Eye (tissue), 1 donor: ENCODE measurements at places on chromosomes 16 and 17.
A peak's percentile ranks its signal among the peaks of the same experiment; 100 is the strongest.

DNA sequence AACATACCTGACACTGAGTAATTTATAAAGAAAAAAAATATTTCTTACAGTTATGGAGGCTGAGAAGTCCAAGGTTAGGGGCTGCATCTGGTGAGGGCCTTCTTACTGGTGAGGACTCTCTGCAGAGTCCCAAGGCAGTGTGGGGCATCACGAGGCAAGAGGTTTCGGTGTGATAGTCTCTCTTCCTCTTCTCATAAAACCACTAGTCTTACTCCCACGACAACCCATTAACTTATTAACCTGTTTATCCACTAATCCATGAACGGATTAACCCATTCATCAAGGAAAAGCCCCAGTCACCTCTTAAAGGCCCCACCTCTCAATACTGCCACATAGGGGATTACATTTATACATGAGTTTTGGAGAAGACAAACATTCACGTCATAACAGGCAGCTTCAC is 20.1 kb downstream of the CIITA start:
- no peak for DNase-seq

DNA sequence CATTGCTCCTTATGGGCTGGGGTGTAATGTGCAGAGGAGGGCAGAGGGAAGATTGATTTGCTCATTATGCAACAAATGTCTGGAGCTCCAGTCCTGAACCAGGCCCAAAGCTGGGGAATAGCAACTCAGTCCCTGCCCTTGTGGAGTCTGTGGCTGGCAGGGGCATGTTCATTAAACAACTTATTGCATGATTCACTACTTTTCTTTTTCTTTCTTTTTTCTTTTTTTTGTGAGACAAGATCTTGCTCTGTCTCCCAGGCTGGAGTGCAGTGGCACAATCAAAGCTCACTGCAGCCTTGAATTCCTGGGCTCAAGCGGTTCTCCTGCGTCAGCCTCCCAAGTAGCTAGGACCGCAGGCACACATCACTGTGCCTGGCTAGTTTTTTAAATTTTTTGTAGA is 23.1 kb downstream of the MSI2 start:
- DNase-seq: no peak

DNA sequence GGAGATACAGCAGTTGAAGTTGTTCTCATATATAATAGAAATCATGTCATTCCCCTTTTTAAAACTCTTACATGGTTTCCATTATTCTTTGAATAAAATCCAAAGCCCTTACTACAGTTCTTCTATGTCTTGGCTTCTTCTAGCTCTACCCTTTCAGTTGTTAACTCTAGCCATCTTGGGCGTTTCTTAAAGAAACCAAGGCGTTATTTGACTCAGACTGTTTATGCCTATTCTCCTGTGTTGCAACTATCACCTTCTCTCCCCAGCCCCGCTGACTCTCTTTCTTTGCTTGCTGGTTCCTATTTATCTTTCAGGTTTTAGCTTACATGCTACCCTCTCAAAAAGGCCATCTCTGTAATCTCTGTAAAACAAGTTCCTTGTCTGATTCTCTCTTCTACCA is 32.7 kb downstream of the NFATC3 start:
- no peak for DNase-seq

DNA sequence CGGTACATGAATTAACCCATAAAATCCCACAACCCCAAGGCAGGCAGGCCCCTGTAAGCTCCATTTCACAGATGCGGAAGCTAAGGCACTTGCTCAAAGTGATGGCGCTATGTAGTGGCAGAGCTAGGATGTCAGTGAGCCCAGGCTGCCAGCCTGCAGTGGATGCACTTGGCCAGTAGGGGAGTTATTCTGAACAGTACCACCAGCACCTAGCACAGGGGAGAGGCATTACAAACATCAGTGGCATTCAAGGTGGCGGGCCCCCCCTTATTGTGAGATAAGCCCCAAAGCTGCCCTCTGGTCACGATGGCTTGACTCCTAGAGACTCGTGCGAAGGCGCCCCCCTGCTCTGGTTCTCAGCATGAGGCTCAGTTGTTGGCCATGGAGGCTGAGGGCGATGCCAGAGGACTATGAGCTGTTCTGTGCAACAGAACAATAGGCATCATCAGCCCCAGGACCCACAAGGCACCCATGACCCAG is 33.8 kb downstream of the GTF3C1 start:
- DNase-seq: no peak

GRCh38 chr16:9756434-9756833 is 425.8 kb downstream of the GRIN2A start:
- no peak for DNase-seq

GRCh38 chr17:73342050-73342522 is 30.3 kb upstream of the CDC42EP4 start:
- peak; percentile 95 for DNase-seq

- peak; percentile 56 for DNase-seq
Measured at GRCh38 chr17:27381007-27381501, 75.2 kb upstream of the KSR1 start.

DNA sequence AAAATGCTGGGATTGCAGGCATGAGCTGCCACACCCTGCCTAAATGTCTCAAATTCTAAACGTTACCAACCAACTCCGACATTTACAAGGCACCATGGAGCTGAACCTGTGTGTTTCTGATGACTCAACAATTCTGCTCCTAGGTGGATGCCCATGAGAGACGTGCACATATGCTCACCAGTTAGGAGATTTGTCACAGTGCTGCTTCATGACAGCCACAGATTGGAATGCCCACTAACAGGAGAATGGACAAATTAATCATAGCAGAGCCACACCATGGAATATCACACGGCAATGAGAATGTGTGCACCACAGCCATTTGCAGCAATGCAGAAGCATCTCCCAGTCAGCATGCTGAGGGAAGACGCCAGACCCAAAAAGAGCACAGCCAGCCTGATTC is 8.0 kb upstream of the KCNG4 start:
- DNase-seq: no peak

GRCh38 chr17:78151514-78152008 is 5.4 kb downstream of the C17orf99 start:
- DNase-seq: no peak

DNA sequence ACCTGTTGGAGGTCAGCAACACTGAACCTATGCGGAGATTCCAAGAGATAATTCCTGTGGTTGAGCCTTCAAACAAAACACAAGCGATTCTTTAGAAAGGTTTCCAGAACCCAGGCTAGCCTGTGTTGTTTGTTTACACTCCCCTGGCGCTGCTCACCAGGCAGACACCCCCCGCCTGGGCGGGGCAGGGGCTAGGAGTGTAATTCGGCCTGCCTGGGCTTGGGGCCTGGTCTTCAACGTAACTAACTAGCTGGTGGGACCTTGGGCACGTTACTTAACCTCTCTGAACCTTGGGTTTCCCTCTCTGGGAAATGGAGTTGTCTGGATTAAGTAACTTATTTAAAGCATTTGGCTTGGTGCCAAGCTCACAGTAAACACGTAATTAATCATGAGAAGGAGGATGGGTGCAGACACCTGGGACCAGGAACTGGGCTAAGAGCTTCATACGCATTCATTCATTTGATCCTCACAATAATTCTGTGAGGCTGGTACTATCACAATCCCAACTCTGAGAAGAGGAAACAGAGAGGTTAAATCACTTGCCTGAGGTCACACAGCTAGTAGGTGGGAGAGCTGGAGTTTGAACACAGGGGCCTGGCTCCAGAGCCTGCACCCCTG is 7.6 kb upstream of the ARHGAP27 start:
- no peak for DNase-seq

GRCh38 chr17:35799942-35800341 is 4.5 kb upstream of the MMP28 start:
- DNase-seq: no peak

GRCh38 chr17:75785016-75785890 is 647 bp downstream of the UNK start:
- DNase-seq: peak; percentile 96

GRCh38 chr17:70995997-70996396 is 826.7 kb downstream of the KCNJ2 start:
- DNase-seq: no peak

DNA sequence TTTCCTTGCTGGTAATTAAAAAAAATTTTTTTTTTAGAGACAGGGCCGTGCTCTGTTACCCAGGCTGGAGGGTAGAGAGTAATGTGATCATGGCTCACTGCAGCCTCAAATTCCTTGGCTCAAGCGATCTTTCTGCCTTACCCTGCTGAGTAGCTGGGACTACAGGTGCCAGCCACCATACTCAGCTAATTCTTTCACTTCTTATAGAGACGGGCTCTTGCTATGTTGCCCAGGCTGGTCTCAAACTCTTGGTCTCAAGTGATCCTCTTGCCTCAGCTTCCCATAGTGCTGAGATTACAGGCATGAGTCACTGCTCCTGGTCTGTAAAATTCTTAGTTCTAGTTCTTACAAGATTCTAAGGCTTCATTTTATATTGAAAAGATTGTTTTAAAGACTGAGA is 11.1 kb downstream of the SMIM36 start:
- DNase-seq: no peak

- DNase-seq: peak; percentile 22
Measured at GRCh38 chr16:49189286-49189685, 92.4 kb downstream of the CBLN1 start.

DNA sequence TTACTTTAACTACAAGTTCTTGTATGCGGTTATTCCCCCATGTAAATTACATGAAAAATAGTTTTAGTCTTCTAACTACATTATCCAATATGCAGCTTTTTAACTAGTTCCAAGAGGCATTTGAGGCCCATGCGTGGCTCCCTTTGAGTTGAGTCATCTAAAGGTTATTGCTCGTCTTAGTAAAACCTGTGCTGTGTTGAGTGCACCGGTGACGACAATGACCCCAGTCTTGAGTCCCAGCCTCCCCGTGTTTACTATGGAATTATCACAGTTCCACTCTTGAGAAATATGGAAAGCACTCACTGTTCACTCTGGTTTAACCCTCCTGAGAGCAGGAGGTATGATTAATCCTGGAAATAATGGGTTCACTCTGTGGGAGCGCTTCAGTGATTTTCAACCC is 119.2 kb downstream of the PITPNC1 start:
- DNase-seq: no peak

GRCh38 chr17:1709971-1710806 is at the start of gene TLCD2:
Gene TLCD2, minus strand, starts transcription at chr17:1710377. Its CDS starts 135 bp downstream, at chr17:1710242.
- DNase-seq: peak; percentile 68

GRCh38 chr16:56468800-56469199 is 17.4 kb downstream of the OGFOD1 start:
- DNase-seq: no peak

GRCh38 chr16:2243781-2244180 is 7.5 kb downstream of the DNASE1L2 start:
- DNase-seq: no peak

- no peak for DNase-seq
Measured at GRCh38 chr17:43003542-43004172, 2.9 kb upstream of the IFI35 start.

GRCh38 chr16:56278196-56278855 is 87.0 kb downstream of the GNAO1 start:
- no peak for DNase-seq

GRCh38 chr16:65342231-65342866 is 220.5 kb upstream of the CDH11 start:
- no peak for DNase-seq

- no peak for DNase-seq
Measured at GRCh38 chr17:41048441-41048840, 1.3 kb upstream of the KRTAP2-1 start.

GRCh38 chr17:73724990-73725389 is 80.7 kb upstream of the SDK2 start:
- DNase-seq: no peak

DNA sequence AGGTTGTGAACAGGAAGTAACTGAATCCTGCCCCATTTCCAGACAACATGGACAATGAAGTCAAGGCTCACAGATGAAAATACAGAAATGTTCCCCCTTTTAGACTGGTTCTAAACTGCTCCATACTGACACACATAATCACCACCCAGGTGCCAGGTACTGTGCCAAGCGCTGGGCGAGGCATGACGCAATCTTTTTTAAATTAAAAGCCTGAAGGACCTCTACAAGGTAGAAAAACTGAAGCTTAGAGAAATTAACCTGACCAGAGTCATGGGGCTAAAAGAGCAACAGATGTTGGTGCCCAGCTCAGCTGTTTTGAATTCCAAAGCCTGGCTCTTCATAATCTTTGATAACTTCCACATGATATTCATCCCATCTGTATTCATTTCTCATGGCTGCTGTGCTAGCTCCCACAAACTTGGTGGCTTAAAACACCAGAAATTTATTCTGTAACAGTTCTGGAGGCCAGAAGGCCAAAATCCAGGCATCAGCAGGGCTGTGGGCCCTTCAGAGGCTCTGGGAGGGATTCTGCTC is 4.9 kb upstream of the RAB11FIP4 start:
- no peak for DNase-seq

DNA sequence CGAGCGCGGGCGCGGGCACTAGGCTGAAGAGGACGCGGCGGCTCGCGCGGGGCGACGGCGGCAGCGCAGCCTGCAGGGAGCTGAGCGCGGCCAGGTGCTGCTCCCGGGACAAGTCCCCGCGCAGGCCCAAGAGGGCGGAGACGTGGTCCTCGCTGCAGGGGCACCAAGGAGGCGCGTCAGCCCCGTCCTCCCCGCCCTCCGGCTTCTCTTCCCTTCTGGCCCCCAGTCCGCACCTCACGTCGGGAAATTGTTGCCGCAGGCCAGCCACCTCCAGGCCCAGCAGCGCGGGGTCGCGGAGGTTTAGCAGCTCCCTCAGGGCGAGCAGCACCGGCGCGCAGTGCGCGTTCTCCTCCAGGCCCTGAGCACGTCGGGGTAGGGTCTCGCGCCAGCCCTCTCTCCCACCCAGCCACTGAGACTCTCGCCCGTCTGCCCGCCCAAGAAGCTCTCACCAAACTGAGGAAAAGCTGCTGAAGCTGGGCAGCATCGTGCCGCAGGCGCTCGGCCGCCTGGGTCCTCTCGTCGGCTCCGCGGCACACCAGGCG is 761 bp upstream of the MATCAP1 start:
- DNase-seq: no peak
